ENCODE measurements at places on chromosomes 12 and 14.

DNA sequence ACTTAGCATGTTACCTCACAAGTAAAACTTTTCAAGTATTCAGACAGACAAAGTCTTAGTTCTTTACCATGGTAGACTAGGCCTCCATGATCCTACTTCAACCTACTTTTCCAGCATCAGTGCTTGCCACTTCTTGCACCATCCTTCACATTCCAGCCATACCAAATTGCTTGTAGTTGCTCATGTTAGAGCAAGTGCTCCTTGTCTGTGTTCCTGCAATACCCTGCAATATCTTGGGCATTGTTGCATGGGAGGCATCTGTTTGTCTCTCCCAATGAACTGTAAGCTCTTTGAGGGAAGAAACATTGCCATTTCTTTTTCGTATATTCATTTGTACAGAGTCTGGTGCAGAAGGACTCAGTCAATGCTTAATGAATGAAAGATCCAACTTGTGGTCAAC is 78.0 kb downstream of the SRGAP1 start:
- DNase-seq = peak; percentile 77

DNA sequence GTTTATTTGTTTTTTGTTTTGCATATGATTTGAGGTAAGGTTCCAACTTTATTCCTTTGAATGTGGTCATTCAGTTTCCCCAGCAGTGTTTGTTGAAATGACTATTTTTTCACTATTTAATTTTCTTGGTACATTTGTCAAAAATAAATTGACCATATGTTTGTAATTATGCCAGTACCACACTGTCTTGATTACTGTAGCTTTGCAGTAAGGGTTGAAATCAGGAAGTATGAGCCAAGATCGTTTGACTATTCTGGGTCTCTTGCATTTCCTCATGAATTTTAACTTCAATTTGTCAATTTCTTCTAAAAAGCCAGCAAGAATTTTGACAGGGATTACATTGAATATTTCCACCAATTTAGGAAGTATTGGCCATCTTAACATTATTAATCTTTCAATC is 199.3 kb upstream of the PPFIA2 start:
- DNase-seq = no peak

DNA sequence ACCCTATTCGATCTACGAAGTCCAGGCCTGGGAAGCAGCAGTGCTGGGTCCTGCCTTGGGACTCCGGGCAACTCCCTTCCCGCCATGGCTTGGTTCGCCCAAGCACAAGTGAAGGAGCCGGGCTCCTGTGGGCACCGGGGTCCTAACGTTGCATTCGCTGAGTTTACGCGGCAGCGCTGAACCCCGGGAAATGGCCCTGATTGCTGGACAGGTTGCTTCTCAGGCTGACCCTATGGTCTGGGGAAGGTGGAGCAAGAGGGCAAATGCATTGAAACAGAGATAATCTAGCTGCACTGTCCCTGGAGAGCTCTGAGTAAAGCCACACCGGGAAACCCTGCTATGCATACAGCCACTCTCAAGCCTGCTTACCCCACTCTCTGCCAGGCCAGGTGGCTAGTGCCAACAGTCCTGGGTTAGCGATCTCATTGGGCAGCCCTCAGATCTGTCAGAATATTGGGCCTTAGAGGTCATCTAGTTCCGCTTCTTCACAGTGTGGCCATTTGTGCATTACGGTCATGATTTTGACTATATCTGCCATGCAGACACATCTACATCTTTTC is 11.3 kb downstream of the SYNE3 start:
- DNase-seq = no peak

DNA sequence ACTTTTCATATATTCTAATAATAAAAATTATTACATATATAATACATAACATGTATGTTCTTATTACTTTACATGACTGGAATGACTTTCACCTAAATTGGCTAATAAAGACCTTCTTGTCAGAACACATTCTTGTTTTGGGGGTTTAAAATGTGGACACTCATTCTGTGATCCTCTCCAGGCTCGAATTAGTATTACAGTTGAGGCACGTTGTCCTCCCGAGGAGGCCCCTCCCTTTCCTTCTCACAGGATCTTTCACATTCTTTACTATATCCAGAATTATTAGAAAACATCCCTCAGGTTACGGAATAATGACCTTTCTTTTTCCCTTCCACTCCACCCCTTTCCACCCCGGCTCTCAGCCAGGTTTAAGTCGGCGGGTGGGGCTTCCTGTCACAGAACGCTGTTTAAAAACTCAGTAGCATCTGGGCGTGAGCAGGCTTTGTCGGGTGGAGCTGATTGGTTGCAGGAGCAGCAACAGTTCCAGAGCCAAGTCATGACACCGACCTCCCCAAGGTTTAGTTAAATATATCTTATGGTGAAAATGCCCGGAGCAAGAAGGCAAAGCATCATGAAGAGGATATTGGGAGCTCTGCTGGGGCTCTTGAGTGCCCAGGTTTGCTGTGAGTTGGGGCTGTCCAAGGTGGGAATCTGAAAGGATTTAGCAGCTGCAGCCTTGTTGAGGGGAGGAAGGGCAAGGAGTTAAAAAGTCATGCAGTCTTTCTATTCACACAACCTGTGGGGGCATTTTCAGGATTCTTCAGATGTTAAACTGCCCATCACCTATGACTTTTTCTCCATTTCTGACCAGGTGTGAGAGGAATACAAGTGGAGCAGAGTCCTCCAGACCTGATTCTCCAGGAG is 396.7 kb upstream of the OR4E1 start:
- no peak for DNase-seq

- DNase-seq = peak; percentile 87
These were observed 3.4 kb downstream of the ARG2 start for GRCh38 chr14:67623114-67623513.

DNA sequence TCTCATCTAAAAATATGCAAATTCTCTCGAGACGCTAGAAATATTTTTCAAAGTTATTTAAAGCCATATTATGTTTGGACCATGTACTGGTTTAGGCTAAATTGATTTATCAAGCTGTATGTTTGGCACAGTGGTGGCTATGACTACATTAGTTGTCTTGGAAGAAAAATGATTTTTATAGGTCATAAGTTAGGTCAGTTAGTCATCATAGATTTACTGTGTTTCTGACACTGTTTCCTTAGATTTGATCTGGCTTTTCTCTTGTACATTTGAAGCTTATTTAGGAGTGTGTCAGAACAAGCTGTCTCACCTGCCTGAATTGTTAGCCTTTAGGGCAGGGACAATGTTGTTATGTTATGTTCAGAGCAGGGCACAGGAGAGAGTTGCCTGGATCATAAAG is 161.1 kb upstream of the FBXO33 start:
- DNase-seq = no peak

DNA sequence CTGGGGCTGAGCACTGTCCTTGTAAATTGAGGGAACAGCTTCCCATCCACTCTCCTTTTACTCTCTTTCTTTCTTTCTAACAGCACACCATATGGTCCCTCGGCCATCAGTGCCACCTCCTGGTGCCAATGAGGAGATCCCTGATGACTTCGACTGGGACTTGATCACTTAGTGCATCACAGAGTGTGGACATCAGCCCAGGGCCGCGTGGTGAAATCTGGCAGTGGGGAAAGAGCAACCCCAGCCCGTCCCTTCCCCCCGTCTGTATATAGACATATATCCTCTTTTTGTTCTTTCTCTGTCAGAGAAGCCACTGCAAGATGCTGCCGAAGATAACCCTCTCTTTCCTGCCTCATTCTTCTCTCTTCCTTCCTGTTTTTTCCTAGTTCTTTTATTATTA is 13.5 kb downstream of the C3AR1 start:
- DNase-seq = no peak

DNA sequence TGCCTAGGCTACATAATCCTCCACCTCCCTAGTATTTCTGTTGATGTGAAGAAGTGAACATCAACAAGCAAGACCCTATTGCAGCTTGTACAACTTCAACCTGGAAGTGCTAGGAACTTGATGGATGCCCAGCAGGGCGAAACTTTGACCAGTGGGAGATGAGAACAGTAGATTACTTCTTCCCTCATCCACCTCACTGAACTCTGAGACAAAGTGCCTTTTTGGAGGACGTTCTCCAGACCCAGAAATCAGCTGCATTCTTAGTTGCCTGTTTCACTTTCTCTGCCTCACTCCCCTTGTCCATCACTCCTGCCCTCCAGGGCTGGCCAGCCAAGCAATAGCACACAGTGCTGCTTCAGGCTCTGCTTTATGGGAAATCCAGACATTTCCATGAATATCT is 683.4 kb downstream of the GALC start:
- no peak for DNase-seq

DNA sequence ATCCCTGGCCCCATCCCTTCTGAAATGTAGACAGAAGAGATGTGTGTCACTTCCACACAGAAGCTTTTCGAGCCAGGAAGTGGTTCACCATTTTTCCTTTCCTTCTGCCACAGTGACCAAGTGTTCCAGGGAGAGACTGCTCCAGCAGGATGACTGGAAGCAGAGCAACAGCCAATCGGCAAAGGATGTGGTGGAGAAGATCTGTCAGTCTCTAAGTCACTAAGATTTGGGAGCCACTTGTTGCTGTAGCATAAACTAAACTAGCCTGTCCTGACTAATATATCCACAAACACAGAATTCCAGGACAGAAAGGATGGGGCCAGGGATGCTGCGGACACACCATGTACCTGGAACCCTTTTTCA is 42.9 kb downstream of the DUSP6 start:
- no peak for DNase-seq

DNA sequence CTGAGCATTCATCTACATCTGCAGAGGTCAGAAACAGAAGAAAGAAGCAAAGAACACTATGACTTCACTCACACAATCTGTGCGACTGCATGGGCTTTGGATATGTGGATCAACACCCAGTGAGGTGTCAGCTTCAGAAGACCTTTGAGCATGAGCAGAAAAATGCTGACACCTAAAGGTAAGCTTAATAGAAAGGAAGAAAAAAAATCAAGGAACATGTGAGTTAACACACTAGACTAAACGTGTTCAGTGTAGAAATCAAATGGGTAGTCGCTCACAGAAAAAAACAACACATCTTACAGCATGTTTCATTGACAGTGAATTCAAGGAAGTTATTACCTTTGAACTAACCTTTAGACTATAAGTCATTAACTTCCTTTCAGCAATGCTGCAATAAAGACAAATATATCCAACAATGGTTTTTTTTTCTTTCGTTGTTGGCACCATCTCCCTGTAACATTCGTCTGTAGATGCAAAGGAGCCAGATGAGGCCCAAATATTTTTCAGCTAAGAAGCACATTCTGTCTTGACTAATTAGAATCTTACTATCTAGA is 30.9 kb downstream of the RTRAF start:
- no peak for DNase-seq

GRCh38 chr12:82896979-82897378 is 210.3 kb downstream of the TMTC2 start:
- peak; percentile 81 for DNase-seq

GRCh38 chr14:62956413-62956812 is 88.8 kb downstream of the KCNH5 start:
- no peak for DNase-seq

DNA sequence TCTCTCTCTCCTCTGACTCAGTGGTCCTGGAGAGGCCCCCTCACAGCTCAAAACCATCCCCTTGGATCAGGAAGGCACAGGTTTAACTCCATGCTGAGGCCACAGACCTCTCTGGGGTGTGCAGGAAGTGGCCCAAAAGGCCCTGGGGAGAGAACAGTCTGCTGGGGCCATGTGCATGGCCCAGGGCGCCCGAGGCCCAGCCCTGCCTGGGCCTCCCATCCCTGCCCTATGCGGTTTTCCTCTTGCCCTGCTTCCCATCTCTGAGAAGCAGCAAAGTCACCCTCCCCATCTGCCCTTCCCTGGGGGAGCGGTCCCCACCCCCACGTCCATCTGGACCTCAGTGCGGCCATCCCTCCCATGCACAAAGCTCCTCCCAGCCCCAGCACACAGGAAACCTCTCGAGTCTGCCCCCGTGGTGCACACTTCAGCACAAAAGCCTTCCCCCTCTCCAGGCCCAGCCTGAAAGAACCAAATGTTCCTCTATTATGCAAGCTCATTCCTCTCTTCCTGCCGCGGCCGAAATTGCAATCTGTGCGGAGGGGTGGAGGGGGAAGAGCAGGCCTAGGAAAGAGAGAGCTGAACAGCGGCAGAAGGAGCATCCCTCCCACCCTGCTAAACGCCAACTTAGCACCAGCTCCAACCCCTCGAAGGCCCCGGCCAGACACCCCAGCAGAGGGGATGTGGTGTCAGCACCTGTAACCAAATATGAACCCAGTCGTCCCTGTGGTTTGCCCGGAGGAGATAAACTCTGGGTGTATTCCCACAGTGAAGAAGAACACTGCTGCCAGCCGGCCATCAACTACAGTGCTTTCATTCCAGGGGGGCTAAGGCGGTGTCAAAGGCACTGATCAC is 108.5 kb downstream of the SCARB1 start:
- peak; percentile 72 for DNase-seq

Measured in renal cortical epithelial cell (primary cell).